ENCODE measurements at places on chromosomes 1 and 21.

- no peak for DNase-seq
These were observed 6.8 kb downstream of the ODF2L start for GRCh38 chr1:86389307-86389706.

- no peak for DNase-seq
These were observed 203.1 kb upstream of the CAMK1G start for GRCh38 chr1:209380420-209380819.

DNA sequence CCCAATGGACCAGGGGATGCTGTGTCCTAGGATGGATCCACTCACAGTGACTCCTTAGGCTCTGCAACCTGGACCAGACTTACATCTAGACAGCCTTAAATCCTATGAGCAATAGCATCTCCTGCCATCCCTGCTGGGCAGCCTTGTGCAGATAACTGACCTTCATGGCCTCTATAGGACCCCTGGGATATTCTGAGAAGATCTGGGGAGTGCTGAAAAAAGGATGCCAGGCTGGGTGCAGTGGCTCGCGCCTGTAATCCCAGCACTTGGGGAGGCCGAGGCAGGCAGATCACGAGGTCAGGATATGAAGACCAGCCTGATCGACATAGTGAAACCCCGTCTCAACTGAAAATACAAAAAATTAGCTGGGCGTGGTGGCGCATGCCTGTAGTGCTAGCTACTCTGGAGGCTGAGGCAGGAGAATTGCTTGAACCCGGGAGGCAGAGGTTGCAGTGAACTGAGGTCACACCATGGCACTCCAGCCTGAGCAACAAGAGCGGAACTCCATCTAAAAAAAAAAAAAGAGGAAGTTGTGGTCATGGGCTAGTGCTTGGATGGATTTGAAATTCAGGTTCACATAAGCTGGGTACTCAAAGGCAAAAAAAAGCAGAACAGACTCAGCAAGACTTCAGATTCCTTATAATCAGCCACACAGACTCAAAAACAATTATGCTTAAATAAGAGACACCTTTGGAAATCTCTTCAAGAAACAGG lies 10.9 kb upstream of the SH2D1B start:
- DNase-seq, result no peak

- DNase-seq, result no peak
These were observed 36.2 kb upstream of the ZNF496 start for GRCh38 chr1:247367786-247368422.

- DNase-seq, result no peak
These were observed 2.1 kb downstream of the PCP4L1 start for GRCh38 chr1:161260376-161261260.
